ENCODE measurements at places on chromosomes 11 and 22.

- no peak overlapping the region for H3K4me3 ChIP-seq
- no peak overlapping the region for H3K27ac ChIP-seq
- no peak for DNase-seq
- H3K4me1 ChIP-seq: no peaks in the 10 kb centered on the region
- peaks cover under 1% of the 10 kb centered on the region for H3K27me3 ChIP-seq
- no peaks in the 10 kb centered on the region for H3K36me3 ChIP-seq
Measured at GRCh38 chr11:59380263-59381059, 21.8 kb downstream of the OR5AN1 start.

DNA sequence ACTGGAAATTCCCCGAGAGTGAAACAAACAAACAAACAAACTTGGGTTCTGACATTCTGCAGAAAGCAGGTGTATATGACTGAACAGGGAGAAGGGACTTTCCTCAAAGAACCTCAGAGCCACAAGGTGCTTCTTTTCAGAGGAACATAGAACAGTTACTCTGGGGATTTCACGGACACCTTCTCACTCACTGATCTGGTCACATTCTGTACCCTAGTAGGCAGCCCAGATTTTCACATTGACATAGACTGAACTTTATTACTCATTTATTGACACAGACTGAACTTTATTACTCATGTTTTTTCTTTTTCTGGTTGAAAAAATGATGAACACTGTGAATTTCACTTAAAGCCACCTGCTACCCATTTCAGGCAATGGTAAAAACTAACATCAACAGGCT lies 263.0 kb downstream of the OPCML start:
- H3K4me1 ChIP-seq: no peaks in the 10 kb centered on the region
- H3K27me3 ChIP-seq: no peaks in the 10 kb centered on the region
- no peak for DNase-seq
- H3K27ac ChIP-seq: no peak overlapping the region
- no peaks in the 10 kb centered on the region for H3K36me3 ChIP-seq
- H3K4me3 ChIP-seq: no peak overlapping the region

GRCh38 chr11:7530013-7530640 lies 16.3 kb downstream of the PPFIBP2 start:
- no peak for DNase-seq
- H3K27me3 ChIP-seq: no peaks in the 10 kb centered on the region
- H3K36me3 ChIP-seq: peaks cover 7% of the 10 kb centered on the region
- peaks cover 62% of the 10 kb centered on the region for H3K4me1 ChIP-seq
- no peak overlapping the region for H3K27ac ChIP-seq

DNA sequence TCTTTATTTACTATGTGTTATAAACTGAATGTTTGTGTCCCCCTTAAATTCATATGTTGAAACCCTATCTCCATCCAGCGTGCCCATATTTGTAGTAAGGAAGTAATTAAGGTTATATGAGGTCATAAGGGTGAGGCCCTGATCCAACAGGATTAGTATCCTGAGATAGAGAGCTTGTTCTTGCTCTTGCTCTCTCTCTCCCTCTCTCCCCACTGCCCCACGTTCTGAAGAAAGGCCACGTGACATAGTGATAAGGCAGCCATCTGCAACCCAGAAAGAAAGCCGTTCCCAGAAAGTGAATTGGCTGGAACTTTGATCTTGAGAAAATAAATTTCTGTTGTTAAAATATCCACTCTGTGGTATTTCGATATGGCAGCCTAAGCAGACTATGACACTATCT lies 212.5 kb downstream of the SWAP70 start:
- H3K27ac ChIP-seq: no peak overlapping the region
- peaks cover 19% of the 10 kb centered on the region for H3K36me3 ChIP-seq
- H3K4me3 ChIP-seq: no peak overlapping the region
- no peaks in the 10 kb centered on the region for H3K27me3 ChIP-seq
- no peaks in the 10 kb centered on the region for H3K4me1 ChIP-seq

GRCh38 chr11:32302826-32303225 lies 132.5 kb downstream of the WT1 start:
- no peak for DNase-seq
- no peak overlapping the region for H3K27ac ChIP-seq
- H3K27me3 ChIP-seq: no peaks in the 10 kb centered on the region
- H3K36me3 ChIP-seq: no peaks in the 10 kb centered on the region
- H3K4me1 ChIP-seq: peaks cover 2% of the 10 kb centered on the region
